HCEC 1CT (cell line): ENCODE measurements at places on chromosomes 11 and 22.
A peak's percentile ranks its signal among the peaks of the same experiment; 100 is the strongest.

DNA sequence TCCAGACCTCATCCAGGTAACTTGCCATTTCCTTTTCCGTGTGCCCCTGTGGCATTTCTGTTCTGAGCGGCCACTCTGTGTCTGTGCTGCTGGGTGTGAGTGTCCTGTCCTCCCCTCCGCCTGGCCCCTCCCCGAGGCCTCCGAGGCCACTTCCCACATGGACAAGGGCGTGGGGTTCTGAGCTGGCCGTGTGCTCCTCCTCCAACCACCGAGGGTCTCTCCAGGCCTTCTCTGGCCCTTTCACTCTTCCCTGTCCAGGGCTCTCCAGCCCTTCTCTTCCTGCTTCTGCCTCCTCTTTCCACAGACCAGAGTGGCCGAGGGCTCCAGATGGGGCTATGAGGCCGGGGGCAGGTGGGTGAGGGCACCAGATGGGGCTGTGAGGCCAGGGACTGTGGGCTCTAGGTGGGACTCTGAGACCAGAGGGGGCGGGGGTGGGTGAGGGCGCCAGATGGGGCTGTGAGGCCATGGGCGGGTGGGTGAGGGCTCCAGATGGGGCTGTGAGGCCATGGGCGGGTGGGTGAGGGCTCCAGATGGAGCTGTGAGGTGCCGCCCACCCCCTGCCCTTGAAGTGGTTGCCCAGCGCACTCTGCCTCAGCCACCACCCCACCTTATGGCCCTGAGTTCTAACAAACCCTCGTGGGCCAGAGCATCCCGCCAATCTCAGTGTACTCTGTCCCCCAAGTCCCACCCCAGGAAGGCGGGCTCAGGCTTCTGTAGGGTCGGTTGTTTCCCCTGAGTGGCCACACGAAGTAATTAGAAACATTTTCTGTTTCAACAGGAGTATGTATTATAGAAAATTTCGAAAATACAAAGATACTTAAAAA lies 24.1 kb downstream of the PTDSS2 start:
- DNase-seq, result no peak

- DNase-seq, result no peak
Observed at GRCh38 chr11:117861151-117862018, 15.1 kb downstream of the FXYD6 start.

DNA sequence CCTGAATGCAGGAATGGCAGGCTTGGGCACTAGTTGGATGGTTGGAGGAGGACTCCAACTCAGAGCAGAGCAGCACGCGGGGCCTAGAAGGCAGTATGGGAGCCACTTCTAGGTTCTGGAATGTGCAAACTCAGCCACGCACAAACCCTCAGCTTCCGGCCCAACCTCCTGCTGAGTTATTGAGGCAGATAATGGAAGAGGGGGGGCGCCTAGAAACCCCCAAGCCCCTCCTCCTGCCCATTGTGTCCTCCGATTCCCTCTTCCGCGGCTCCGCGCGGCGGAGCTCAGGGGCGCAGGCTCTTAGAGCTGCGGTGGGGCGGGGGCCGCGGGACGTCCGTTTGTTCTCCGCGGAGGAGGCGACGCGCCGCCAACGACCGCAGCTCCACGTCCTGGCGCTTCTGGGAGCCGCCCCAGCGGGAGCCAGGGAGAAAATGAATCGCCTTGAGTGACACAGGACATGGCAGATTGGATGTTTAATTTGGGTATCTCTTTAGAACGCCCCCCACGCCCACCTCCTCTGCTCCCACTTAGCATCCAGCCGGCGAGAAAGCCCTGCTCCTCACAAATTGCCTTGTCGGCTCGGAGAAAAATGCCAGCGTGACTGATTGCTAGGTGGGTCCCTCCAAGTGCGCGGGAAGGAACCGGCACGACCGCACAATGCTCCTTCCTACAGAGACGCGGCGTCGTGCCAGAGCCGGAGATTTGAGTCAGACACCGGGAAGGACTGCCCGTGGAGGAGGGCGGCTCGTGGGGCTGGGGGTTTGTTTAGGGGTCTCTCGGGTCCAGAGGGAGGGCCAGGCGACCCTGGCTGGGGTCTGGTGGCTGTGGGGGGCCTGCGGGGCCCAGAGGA lies 144.6 kb downstream of the NECTIN1 start:
- peak; percentile 60 for DNase-seq

- DNase-seq, result no peak
Observed at GRCh38 chr11:3153291-3153861, 11.7 kb downstream of the OSBPL5 start.

- DNase-seq, result no peak
Observed at GRCh38 chr11:64379817-64380709, 21.1 kb downstream of the RPS6KA4 start.

GRCh38 chr11:104104201-104104600 lies 59.7 kb downstream of the PDGFD start:
- DNase-seq, result no peak

GRCh38 chr11:27281740-27282590 lies 81.0 kb downstream of the CCDC34 start:
- DNase-seq, result peak; percentile 85

DNA sequence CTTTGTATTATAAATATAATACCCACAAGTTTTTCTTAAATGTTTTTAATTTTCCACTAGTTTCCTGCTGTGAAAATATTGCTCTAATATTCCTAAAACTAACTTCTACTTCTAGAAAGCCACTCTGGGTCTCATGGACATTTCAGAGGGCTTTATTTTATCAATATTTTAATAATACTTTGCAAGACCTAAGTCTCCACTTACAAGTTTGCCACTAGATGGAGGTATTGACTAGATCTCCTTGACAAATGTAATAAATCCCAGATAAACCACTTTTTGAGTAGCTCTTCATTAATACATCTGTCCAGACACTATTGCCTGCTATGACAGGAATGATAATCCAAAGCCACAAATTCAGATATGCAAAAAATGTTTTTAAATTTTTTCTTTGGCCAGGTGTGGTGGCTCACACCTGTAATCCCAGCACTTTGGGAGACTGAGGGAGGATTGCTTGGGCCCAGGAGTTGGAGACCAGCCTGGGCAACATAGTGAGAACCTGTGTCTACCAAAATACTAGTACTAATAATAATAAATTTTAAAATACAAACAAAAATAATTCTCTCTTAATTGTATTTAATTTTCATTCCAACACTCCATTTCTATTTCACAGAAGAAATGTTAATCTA lies 3.5 kb upstream of the ACAT1 start:
- DNase-seq, result peak; percentile 60

- no peak for DNase-seq
Observed at GRCh38 chr22:19277785-19278184, 13.7 kb downstream of the CLTCL1 start.

- no peak for DNase-seq
Observed at GRCh38 chr22:50527921-50528681, 1.7 kb downstream of the TYMP start.

DNA sequence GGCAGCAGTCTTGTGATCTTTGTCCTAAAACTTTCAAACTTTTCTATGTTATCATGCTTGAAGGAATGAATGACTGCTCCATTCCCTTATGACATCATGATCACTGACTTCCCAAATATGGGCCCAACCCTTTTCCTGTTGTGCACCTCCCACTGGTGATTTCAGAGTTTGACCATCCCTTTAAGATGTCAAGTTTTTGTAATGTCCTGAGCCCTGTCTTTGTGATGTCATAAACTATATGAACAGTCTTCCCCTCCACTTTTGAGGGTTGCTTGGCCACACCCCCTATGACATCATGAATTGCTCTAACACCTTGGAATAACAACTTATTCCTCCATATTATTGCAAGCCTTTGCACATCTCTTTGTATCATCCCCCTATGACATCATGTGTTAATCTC lies 16.5 kb upstream of the NUCB2 start:
- DNase-seq, result peak; percentile 23

DNA sequence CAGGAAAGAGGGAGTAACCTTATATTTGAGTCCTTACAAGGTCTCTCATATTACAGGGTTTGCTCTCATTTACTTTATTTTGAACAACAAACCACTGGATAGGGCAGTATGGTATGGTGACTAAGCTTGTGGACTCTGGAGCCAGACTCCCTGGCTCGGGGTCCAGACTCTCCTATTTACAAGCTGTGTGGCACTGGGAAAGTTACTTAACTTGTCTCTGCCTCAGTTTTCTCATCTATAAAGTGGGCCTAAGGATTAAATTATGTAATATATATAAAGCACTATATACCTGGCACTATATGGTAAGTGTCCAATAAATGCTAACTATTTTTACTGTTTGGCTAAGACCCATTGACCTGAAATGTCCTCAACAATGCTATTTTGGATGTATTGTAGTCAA lies 1.7 kb upstream of the DCHS1 start:
- DNase-seq, result peak; percentile 43

DNA sequence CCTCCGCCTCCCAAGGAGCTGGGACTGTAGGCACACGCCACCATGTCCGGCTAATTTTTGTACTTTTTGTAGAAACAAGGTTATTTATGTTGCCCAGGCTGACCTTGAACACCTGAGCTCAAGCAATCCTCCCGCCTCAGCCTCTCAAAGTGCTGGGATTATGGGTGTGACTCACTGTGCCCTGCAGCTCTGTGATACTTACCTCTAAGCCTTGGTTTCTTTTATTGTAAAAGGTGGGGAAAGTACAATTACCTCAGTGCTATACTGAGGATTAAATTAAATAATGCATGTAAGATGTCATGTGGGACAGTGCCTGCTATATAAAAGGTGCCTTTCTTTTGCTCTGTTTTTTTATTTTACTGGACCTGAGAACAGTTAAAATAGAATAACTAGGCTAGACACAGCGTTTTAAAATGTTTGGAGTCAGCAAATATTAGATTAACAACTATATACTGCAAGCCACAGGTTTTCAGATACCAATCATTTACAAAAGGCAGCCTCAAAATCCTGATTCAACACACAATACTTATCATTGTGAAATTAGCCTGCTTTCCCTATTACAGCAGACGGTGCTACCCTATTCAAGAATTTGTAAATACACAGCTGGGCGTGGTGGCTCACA lies 30.0 kb downstream of the PRR14L start:
- DNase-seq, result no peak

DNA sequence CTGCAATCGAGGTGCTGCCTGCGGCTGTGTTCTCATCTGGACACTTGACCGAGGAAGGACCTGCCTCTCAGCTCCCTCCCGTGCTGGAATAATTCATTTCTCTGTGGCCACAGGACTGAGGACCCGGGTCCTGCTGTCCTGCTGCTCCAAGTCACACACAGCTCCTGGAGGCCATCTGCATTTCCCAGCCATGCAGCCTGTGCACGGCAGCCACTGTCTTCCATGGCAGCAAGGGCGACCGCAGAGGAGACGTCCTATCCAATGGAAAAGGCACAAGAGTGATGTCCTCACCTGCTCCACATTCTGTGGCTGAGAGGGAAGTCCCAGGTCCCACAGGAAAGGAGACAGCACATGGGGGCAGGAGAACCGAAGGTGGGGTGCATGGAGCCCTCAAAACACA lies 495.8 kb downstream of the BRD1 start:
- DNase-seq, result no peak

DNA sequence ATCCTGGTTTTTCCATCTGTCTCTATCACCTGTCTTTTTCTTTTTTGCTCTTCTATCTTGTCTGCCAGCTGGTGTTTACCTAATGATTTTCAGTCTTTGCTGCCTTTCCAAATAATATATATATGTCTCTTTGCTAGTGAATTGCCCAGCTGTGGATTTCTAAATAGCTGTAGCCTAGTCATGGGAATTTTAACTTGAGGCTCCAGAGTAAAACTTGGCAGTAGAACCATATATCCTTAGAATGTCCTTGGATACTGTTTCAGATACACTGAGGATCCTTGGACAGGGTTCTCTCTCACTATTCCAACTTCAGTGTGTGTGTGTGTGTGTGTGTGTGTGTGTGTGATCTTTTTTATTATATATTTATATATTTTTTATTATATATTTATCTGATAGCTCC lies 2285.3 kb downstream of the LRRC4C start:
- DNase-seq, result no peak

- DNase-seq, result no peak
Observed at GRCh38 chr11:45765836-45766235, 39.1 kb upstream of the SLC35C1 start.

GRCh38 chr11:126808836-126809235 lies 191.7 kb downstream of the KIRREL3 start:
- DNase-seq, result no peak

DNA sequence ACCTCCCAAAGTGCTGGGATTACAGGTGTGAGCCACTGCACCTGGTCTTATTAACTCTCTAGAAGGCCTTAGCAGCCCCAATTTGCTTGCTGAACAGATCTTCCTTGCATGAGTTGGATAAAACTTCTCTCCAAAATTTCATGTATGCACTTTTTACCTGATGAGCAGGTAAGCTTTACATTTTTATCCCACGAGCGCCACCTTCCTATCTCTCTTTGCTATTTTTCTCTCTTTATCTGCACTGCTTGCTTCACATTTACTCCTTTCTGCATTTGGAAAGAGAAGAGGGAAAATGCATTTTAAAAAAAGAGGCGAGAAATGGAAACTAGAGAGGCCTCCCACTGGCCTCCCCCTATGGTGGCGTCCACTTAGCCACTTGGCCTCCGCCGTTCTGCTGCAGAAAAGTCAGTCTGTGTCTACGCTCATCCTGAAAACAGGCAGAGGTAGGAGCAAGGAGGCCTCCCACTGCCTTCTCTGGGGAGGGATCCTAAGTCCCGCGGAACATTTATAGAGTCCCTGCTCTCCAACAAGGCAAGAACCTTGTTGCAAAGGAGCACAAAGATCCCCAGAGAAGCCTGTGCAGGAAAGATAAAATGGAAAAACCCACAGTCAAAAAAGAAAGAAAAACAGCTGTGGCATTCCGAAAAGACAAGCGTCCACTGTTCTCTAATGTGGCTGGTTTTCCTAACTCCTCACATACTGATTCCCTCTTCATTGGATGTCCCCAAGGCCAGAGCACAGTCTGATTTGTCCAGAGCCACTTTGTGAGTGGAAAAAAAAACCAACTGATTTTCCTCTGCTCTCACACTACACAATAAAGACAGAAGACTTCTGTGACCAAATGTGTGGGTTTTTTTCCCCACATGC lies 62.2 kb upstream of the INCENP start:
- DNase-seq, result no peak

DNA sequence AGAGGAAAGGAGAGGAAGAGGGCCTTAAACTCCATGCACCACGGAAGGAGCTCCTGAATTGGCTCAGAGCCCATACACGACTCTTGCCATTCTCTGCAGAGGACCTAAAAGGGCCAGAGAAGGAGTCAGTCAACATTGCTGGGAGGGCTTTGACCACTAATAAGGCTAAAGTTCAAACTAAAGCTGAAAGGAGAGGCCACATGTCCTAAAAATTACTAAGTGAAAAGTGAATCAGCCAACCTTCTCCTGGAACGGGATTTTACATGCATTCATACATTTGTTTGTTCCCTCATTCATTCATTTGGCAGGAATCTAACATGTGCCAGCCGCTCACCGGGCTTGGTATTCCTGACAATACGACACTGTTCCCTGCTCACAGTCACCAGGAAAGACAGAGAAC lies 10.5 kb downstream of the CLMP start:
- DNase-seq, result peak; percentile 44

- DNase-seq, result no peak
Observed at GRCh38 chr22:50585238-50585637, 2.6 kb upstream of the CHKB start.

GRCh38 chr22:33271390-33272161 lies 213.4 kb upstream of the SYN3 start:
- DNase-seq, result no peak

- DNase-seq, result peak; percentile 73
Observed at GRCh38 chr22:24325105-24325757, 54.6 kb downstream of the SPECC1L start.
